ENCODE measurements at places on chromosomes 1 and 21. TPM values are rescaled to one million over a fixed set of nuclear protein-coding genes. Genes with fewer than 3 reads are reported as not detected.

Gene FCRL6
- total RNA-seq: not detected

- DNase-seq: no peak
Observed at GRCh38 chr1:34973326-34973725, 11.8 kb downstream of the TMEM35B start.

- no peak for DNase-seq
Observed at GRCh38 chr21:21612466-21612865, 614.3 kb downstream of the NCAM2 start.

- no peak for DNase-seq
Observed at GRCh38 chr1:64986903-64987871, 20.8 kb upstream of the JAK1 start.

- DNase-seq: no peak
Observed at GRCh38 chr1:39378377-39378776, 113.1 kb upstream of the BMP8A start.

DNA sequence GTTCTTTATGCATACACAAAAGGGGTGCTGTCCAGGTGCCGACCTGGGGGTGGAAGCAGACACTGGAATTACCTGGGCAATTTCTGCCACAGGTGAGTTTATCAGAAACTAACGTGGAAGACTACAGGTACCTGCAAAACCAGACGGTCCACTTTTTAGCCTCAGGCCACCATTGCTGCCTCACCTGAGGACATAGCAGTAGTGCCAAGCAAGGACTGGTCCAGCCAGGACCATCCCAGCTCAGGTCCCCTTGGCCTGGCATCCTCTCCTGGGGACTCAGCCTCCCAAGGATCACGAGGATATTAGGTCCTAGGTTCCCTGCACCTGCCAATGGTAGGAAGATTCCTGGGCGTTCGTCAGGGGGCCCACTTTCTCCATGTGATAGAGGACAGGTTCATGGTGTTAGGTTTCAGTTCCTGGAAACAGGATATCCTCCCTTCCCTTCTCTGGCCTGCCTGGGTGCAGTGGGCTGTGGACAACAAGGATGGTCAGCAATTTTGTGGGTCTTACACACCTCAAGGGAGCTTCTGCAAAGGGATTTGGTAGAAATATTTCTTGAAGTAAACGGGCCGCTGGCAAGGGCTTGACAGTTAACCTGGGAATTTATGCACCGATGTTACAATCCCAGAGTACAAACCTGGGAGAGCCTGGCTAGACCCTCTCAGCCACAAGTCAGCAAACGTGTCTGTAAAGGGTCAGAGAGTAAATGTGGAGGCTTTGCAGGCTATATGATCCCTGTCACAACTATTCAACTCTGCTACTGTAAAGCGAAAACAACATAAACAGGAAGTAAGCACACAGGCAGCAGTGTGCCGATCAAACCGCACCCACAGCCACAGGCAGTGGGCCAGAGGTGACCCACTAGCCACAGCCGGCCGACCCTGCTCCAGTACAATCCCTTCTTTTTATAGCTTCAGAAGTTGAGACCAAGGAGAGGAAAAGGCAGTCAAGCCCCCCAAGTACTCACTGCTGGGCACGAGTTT, 71.4 kb upstream of the RAB4A start:
- no peak for DNase-seq

GRCh38 chr21:44575307-44576024, 1.9 kb downstream of the KRTAP10-4 start:
- no peak for DNase-seq

DNA sequence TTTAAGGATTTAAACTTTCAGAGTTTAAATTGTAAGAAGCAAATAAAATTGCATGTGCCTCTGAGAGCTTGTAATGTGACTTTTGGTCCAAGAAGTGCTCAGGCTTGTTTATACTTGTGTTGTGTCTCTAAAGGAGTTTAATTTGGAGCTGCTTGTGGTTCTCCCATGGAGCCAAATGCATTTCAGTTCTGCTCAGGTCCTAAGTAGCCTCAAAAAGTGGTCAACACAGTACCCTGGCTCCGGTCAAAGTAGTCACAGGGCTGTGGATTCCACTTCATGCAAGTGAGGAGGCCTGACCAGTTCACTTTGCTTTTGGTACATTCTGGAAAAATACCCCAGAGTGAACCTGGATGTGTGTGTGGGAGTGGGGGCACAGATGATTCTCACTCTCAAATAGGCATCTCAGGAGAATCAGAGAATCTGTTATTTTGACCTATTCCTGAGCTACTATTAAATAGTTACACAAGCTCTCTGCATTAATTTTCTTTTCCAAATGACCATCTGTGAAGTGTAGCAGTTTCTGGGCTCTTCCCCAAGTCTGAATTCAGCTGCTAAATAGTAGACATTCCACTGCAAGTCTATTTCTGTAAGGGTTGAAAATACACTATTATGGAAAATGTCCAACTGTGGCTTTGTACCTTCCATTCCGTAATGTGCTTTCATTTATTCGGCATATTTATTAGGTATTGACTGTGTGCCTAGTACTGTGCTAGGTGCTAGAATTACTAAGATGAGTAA, 31.7 kb upstream of the AGO1 start:
- no peak for DNase-seq

- no peak for DNase-seq
Observed at GRCh38 chr1:77504986-77505385, 177.5 kb downstream of the ZZZ3 start.
